Fibroblast of mammary gland (primary cell): ENCODE measurements at places on chromosomes 3 and 15.

GRCh38 chr15:45268135-45268534 is 16.1 kb downstream of the SLC28A2 start:
- no peak for DNase-seq

DNA sequence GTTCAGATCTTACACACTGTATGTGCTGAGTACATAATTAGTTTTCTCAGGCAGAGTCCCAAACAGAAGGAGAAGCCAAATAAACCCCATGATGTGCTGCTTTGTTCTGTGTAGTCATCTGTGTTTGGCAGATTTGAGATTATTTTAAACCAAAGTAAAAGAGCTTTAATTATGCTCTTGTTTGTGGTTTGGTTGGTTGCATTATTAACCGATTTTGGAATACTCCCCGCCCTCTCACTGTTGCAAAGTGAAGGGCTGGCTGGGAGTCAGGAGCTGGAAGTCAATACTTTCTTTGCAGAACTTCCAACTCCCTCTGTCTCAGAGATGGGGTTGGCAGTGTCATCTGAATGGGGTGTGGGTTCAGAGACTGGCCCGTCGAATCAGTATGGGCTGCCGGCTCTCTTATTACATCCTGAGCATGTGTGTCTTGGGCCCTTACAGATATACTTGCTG is 34.4 kb downstream of the SLCO3A1 start:
- peak; percentile 29 for DNase-seq

DNA sequence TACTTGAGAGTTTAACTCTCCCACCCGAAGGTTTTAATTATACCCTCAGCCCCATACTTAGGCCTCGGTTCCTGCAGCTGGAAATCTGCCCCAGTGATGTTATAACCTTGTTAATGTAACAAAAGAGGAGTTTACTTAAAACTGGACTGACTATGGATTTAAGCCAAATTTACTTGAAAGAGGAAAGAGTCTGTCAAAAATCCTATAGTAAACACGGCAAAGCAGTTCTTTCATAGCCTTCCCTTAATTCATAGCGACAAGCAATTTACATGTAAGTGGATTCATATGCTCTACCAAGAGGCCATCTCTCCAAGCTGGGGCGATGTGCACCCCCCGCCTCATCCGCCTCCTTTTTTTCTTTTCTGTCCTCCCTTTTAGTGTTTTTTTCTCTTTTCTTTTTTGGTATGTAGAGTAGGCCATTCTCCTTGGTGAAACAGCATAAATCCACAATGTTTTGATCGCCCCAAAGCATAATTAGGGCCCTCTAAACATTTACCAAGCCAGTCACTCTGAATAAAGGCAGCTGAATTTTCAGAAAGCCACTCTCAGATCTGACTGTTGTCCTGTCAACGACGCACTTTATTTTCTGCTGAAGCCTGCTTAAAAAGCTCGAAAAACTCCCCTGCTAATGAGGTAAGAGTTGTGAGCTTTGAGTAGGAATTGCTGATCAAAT is 373.1 kb upstream of the WNT5A start:
- no peak for DNase-seq

DNA sequence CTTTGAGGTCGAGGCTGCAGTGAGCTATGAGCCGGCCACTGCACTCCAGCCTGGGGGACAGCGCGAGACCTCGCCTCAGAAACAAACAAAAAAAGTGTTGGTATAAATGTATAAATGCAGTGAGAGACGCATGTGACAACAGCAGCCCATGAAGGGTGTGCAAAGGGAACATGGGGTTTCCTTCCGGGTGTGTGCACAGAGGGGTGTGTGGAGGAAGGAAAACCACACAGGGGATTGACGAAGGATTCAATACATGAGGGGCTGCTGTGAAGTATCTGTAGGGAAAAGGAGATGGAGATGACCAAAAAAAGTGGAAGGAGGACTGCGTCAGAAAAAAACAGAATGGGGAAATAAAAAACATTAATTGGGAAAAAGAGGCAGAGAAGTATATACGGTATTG is 1.1 kb downstream of the MTFMT start:
- DNase-seq, result no peak

- no peak for DNase-seq
Measured at GRCh38 chr3:11539677-11540076, 104.0 kb downstream of the VGLL4 start.
